ENCODE measurements at places on chromosomes 2 and 18. TPM values are rescaled to one million over a fixed set of nuclear protein-coding genes. Genes with fewer than 3 reads are reported as not detected.

The PSMA8 gene
- total RNA-seq: not detected

The SKA1 gene
- total RNA-seq: 1.5 TPM

DNA sequence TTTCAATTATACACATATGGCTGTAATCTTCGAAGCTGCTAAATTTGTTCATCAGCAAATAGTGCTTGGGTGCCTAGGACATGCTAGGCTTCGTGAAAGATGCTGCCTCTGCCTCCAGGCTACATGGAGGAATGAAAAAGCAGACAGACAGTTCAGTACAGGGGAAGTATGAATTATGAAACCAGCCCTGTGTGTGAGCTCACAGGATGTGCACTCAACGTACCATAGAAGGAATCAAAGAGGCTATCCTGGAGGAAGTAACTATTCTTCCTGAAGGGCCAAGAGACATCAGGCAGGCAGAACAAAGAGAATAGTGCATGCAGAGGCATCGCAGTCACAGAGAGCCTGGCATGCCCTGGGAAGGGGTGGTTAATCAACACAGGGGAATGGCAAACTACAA, 61.4 kb downstream of the DYM start:
- DNase-seq: peak; percentile 23

GRCh38 chr2:224163566-224164307, 124.7 kb upstream of the SERPINE2 start:
- no peak for DNase-seq

DNA sequence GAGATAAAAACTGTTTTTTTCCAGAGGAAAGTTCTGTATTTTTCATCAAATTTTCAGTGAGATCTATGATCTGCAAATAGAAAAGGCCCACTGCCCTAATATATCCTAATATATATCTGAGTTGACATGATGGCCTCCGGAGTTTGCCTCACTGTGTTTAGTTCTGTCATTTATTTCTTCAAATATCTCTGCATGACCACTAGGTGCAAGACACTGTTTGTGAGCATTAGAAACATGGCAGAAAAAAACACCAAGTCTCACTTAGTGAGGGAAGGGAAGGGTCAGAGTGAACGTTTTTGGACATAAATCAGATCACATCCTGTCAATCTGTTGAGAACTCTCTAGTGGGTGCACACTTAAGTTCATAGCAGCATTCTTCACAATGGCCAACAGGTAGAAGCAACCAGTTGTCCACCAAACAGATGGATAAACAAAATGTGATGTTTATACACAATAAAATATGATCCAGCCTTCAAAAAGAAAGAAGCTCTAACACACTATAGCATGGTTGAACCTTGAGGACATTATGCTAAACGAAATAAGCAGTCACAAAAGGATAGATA, 53.4 kb downstream of the SPIRE1 start:
- no peak for DNase-seq

GRCh38 chr18:71374294-71375000, 1085.6 kb downstream of the SOCS6 start:
- no peak for DNase-seq

DNA sequence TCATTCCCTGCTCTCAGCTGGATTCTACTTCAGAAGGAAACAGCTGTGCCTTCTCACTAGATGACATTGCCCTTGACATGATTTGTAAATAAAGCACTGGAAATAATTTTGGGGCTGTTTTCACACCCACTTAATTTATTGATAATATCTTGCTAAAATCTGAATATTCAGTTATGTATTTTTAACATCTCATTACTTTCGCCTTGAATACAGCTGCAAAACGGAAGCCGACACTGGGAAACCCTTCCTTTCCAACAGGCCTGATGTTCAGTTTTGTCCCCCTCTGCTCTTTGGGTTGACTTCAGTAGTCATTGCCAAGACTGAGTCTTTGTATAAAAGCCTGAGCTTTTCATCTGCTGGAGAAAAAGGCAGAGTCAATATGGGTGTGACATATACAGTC, 82.7 kb downstream of the DOCK10 start:
- DNase-seq: no peak
